Ovary (tissue), 10 donors: ENCODE measurements at places on chromosomes 1 and 21. TPM values are rescaled to one million over a fixed set of nuclear protein-coding genes. Genes with fewer than 3 reads are reported as not detected.

DNA sequence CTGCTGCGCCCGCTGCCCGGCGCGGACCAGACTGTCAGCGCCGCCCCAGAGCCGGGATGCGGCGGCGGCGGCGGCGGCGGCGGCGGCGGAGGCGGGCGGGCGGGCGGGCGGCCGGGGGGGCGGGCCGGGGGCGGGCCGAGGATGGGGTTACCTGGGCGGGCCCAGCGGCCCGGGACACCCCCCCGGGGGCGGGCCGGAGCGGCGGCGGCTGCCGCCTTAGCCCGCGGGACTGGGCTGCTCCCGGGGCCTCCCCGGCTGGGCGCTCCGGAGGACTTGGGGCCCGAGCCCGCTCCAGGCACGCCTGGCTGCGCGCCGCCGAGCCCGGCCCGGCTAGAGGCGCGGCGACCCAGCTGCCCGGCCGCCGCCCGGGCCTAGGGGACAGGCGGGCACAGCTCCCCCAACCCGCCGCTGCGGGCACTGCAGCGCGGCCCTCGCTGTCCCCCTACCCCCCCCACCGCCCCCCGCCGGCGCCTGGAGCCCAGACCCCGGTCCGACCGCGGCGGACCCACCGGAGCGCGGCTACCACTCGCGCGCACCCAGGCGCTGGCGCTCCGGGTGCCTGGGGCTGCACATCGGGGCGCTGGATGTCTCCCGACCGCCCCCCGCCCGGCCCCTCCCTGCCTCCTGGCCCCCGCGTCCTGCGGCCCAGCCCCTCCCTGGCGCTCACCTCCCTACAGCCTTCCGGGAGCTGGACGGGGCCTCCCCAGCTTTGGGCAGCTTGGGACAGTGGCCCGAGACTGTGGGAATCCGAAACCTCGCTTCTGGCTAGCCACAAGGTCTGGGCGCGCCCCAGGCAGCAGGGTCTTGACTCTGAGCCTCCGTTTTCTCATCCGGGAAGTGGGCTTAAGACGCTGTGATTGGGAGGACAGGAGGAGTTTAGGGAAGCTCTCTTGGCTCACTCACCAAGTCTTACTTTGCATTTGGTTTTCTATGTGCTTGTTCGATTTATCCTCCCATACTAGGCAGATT, at the start of gene WNT4:
TSS of gene WNT4 (minus strand) at position 33 of the 969 bp plus-strand sequence. CDS start 175 bp downstream, outside the sequence.
- DNase-seq: peak; percentile 46
- peak within 1 kb of the TSS; percentile 24 for H3K27ac ChIP-seq
- H3K4me3 ChIP-seq: peak within 1 kb of the TSS; percentile 41

- DNase-seq: no peak
- H3K27me3 ChIP-seq: no peaks in the 10 kb centered on the region
- no peak overlapping the region for H3K4me3 ChIP-seq
- H3K36me3 ChIP-seq: no peaks in the 10 kb centered on the region
These were observed 619 bp upstream of the IGFN1 start for GRCh38 chr1:201190005-201190404.

DNA sequence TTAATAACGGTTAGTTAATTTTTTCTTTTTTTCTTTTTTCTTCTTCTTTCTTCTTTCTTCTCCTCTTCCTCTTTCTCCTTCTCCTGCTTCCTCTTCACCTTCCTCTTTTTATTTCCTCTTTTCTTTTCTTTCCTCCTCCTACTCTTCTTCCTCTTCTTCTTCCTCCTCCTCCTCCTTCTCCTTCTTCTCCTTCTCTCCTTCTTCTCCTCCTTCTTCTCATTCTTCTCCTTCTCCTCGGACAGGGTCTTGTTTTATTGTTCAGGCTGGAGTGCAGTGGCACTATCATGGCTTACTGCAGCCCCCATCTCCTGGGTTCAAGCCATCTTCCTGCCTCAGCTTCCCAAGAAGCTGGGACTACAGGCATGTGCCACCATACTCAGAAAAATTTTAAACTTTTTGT, 13.4 kb upstream of the ACBD3 start:
- no peak for DNase-seq
- H3K4me1 ChIP-seq: no peaks in the 10 kb centered on the region
- H3K4me3 ChIP-seq: no peak overlapping the region
- no peak overlapping the region for H3K27ac ChIP-seq
- no peaks in the 10 kb centered on the region for H3K27me3 ChIP-seq

DNA sequence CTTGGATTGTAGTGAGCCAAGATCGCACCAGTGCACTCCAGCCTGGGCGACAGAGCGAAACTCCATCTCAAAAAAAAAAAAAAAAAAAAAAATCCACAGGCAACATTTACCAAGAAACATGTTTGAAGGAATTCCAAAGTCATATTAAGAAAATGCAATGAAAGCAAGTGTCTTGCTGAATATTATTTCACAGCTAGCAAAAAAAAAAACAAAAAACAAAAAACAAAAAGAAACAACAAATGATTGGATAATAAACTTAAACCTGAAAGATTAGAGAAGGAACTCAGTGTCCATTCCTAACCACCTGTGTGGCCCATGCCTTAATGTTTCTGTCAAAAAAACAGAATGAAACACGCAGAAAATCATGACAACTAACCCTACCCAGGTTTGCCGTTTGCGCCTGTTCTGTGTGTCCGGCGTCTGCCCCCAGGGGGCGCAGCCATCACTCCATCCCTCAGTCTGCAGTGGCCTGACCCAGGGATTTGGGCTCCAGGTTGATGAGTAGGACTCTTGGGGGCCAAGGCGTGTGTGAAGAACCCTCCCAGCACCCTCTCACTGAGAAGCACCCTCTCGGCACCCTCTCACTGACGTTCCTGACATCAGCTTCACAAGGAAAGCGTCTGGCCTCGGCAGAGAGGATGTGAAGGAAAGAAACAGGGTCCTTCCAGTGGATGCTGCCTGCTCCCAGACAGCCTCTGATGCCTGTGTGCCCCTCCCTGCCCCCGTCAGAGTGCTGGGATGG, 19.2 kb upstream of the PTTG1IP start:
- DNase-seq: peak; percentile 46
- no peaks in the 10 kb centered on the region for H3K27me3 ChIP-seq
- no peaks in the 10 kb centered on the region for H3K36me3 ChIP-seq
- no peak overlapping the region for H3K4me3 ChIP-seq
- no peak overlapping the region for H3K27ac ChIP-seq
- no peaks in the 10 kb centered on the region for H3K4me1 ChIP-seq

- no peaks in the 10 kb centered on the region for H3K27me3 ChIP-seq
- H3K27ac ChIP-seq: no peak overlapping the region
- H3K4me1 ChIP-seq: peaks cover 11% of the 10 kb centered on the region
These were observed 17.2 kb upstream of the TTC39A start for GRCh38 chr1:51347398-51348146.

Gene CADM3
- 1.5 TPM for total RNA-seq

Gene LRRC39
- 0.84 TPM for total RNA-seq

GRCh38 chr1:145845144-145845513, 301 bp upstream of the NUDT17 start:
- DNase-seq: no peak
- H3K4me1 ChIP-seq: peaks cover 7% of the 10 kb centered on the region
- H3K27ac ChIP-seq: peak overlapping the region; percentile 18
- H3K27me3 ChIP-seq: no peaks in the 10 kb centered on the region
- peak overlapping the region; percentile 58 for H3K4me3 ChIP-seq
- no peaks in the 10 kb centered on the region for H3K36me3 ChIP-seq

Gene TMED5
- 51.0 TPM for total RNA-seq

DNA sequence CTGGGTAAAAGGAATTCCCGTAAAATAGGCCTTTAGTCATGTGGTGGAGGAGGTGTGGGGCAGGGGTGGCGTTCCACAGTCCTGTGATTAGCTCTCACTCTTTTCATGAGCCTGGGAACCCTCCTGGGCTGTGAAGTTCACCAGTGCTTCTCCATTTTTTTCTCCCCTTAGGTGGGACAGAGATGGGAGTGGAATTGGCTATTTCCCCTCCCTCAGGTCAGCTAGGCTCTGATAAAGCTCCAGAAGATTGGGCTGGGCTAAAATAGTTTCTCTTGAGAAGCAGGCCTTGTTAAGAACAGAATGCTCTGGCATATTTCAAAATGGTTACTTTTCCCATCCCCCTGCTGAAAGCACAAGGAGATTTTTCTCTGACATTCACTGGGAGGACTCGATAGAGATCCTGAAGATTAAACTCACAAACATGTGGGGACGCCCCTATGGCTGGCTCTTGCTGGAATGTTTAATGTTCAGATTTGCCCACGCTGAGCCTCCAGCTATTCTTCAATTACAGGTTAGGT, 33.4 kb upstream of the SLC2A1 start:
- H3K4me1 ChIP-seq: no peaks in the 10 kb centered on the region
- no peak for DNase-seq
- no peaks in the 10 kb centered on the region for H3K27me3 ChIP-seq
- H3K36me3 ChIP-seq: no peaks in the 10 kb centered on the region
- H3K27ac ChIP-seq: no peak overlapping the region

DNA sequence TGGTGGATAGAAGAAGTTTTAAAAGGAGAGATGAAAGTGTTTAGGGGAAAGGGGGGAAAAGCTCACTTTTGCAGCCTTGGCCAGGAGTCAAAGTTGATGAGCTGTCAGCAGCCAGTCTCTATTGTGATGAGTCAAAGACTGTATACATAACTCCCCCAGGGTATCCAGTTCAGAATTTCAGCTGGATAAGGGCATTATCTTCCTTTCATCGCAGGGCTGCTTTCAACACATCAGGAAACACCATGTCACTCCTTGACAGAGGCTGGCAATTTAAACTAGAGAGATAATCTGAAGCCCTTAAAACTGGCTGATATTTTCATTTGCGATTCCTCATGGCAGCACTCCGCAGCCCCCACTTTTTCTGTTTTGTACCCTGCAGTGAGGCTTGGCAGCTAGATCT, 328.5 kb downstream of the TBX15 start:
- H3K27ac ChIP-seq: no peak overlapping the region
- H3K4me3 ChIP-seq: no peak overlapping the region
- DNase-seq: no peak
- no peaks in the 10 kb centered on the region for H3K27me3 ChIP-seq
- no peaks in the 10 kb centered on the region for H3K4me1 ChIP-seq

DNA sequence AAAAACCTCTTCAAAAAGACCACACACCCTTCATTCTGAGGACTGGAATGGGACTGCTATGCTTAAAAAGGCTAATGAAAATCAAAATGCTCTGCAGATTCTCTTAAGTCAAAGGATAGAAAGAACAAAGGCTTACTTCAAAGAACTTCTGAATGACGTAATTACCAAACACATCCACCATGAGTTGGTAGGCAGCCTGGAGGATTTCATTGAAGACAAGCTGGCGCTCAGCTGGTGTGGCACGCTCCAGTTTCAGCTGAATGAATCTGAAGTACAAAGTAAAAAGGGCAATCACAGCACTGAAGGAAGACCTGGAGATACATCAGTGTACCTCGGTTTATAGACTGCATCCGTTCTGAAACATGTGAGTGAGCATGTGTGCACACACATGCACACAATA, 43.5 kb upstream of the SDC3 start:
- H3K27me3 ChIP-seq: no peaks in the 10 kb centered on the region
- peaks cover 2% of the 10 kb centered on the region for H3K4me1 ChIP-seq
- no peaks in the 10 kb centered on the region for H3K36me3 ChIP-seq
- DNase-seq: no peak
- no peak overlapping the region for H3K27ac ChIP-seq

Gene TCEA3
- 153 TPM for total RNA-seq

- peak; percentile 79 for DNase-seq
- H3K4me1 ChIP-seq: peaks cover 3% of the 10 kb centered on the region
- H3K36me3 ChIP-seq: no peaks in the 10 kb centered on the region
- H3K27me3 ChIP-seq: no peaks in the 10 kb centered on the region
- no peak overlapping the region for H3K4me3 ChIP-seq
- H3K27ac ChIP-seq: peak overlapping the region; percentile 58
These were observed 99.7 kb downstream of the NMNAT2 start for GRCh38 chr1:183318433-183318832.

DNA sequence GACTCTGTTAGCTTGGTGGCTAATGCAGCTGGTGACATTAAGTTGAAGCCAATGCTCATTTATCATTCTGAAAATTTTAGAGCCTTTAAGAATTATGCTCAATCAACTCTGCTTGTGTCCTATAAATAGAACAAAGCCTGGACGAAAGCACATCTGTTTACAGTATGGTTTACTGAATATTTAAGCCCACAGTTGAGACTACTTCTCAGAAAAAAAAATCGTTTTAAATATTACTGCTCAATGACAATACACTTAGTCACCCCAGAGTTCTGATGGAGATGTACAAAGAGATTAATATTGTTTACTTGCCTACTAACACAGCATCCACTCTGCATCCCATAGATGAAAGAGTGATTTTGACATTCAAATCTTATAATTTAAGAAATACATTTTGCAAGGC, 79.6 kb downstream of the NEGR1 start:
- H3K4me3 ChIP-seq: no peak overlapping the region
- no peak overlapping the region for H3K27ac ChIP-seq
- no peak for DNase-seq
- no peaks in the 10 kb centered on the region for H3K4me1 ChIP-seq
- no peaks in the 10 kb centered on the region for H3K27me3 ChIP-seq

Gene FASLG
- total RNA-seq: 0.34 TPM

DNA sequence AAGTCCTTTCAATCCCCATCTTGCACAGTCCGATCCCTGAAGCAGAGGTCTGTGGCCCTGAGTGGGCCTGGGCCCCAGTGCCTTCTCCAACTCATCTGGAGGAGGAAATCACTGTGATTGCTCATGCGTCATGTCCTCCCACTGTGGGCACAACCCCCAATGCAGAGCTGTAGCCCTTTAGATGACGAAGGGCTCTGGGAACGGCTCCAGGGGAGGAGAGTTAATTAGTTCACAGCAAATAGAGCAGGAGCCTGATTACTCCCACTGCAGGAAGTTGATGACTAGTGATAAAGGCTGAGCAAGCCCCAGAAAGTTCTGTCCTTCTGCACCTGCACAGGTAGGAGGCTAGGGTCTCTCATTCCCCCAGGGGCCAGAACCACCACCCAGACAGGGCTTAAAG, 111.5 kb downstream of the CCDC185 start:
- DNase-seq: no peak
- no peak overlapping the region for H3K27ac ChIP-seq
- no peaks in the 10 kb centered on the region for H3K36me3 ChIP-seq
- no peaks in the 10 kb centered on the region for H3K27me3 ChIP-seq
- H3K4me1 ChIP-seq: no peaks in the 10 kb centered on the region

- no peaks in the 10 kb centered on the region for H3K27me3 ChIP-seq
- no peaks in the 10 kb centered on the region for H3K36me3 ChIP-seq
These were observed 144.8 kb downstream of the GLUL start for GRCh38 chr1:182246783-182247182.

DNA sequence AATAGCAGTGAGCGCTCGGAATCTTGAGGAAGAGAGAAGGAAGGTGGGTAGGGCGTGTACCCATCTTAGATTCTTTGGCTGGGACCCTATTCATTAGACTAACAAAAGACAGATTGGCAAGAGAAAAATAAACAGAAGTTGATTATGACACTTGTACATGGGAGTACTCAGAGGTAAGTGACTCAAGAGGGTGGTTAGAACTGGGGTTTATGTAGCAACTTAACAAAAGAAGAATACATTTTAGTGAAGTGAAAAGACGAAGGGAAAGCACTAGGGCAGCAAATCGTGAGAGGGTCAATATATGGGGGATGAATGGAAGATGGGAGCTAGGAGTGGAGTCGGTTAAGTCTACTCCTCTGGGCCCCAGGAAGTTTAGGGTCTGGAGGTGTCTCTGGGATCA, 25.8 kb upstream of the RCC2 start:
- no peaks in the 10 kb centered on the region for H3K36me3 ChIP-seq
- no peaks in the 10 kb centered on the region for H3K27me3 ChIP-seq
- no peak overlapping the region for H3K4me3 ChIP-seq
- no peak overlapping the region for H3K27ac ChIP-seq
